ENCODE measurements at places on chromosomes 6 and 20.

DNA sequence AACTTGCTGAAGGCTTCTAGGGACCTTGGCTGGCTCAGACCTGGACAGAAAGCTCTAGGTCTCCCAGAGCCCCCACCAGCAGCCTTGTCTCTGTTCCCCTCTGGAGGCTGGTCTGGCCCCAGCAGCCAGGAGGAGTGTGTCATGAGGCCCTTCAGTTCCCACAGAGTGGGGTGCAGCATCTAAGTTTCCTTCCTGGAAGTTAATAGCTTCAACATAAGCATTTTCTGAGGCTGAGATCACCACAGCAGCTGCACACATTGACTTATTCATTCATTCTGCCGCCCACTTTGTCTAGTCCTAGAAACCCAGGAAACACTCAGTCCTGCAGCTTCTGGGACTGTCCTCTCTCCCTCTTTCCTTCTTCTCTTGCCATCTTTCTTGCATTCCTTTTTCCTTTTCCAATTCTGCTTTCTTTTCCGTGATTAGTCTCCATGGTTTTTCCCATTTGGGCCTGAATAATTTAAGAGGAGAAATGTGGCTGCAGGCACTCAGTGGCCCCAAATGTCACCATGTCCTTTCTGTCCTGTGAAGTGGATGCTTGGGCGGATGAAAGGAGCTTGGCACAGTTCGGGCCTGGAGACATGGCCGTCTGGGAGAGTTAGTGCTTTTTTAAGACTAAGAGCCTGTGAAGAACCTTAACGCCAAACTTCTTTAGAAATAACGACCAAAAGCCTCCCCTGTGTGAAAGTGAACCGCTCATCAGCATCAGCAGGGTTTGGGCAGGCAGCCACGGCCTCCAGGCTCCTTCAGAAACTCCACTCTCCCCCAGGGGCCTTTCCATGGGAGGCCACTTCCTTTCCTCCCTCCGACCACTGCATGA, 31.0 kb upstream of the PCMTD2 start:
- DNase-seq = no peak

DNA sequence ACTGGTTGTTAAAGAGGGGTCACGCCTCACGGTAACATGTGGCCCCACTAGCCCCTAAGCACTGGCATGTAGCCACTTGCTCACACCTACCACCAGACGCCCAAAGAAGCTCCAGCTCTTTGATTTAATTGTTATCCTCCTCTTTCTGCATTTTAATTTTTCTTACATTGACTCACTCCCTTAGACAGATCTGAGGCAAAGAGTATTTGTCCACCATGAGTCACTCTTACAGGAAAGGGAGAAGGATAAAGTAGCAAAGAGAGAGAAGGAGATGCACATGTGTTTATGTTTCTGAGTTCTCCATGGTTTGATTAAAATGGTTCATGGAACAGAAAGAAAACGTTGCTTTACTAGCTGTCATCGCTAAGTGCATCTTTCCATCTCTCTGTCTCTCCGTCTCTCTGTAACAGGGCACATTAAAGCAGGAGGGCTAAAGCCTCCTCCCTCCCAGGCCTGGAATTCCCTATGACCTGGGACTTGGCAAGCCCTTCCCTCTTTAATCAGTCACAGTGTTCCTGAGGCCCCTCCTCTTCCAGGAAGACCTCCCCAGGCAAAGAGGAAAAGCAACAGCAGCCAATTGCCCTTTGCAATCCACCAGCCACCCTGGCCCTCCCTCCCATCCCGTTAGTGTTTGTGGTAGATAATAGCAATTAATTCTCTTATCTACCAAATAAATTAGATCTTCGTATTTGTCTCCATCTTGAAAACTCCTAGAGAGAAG, 112.8 kb upstream of the TSHZ2 start:
- no peak for DNase-seq

- DNase-seq = no peak
Observed at GRCh38 chr20:3203315-3204123, 963 bp downstream of the DDRGK1 start.

- DNase-seq = no peak
Observed at GRCh38 chr20:62753626-62754025, 42.6 kb upstream of the MRGBP start.

All from activated CD8-positive, alpha-beta memory T cell treated with anti-CD3 and anti-CD28 coated beads for 4 hours (primary cell).